ENCODE measurements at places on chromosomes 6 and 20. TPM values are rescaled to one million over a fixed set of nuclear protein-coding genes. Genes with fewer than 3 reads are reported as not detected.

MEP1A gene
- not detected for total RNA-seq

NMBR gene
- not detected for total RNA-seq

DUSP15 gene
- not detected for total RNA-seq

OPN5 gene
- total RNA-seq, result not detected

SCGN gene
- total RNA-seq, result not detected

SULF2 gene
- total RNA-seq, result 0.48 TPM

FUCA2 gene
- total RNA-seq, result 20.9 TPM

LPA gene
- not detected for total RNA-seq

Data from activated T-helper 2 cell treated with anti-CD3 and anti-CD28 coated beads, Interferon-gamma antibody, Interleukin-2, Interleukin-4, amounts not matched to agents 10 μg/mL and 5 μg/mL and 100 μg/mL, durations not matched to agents 14 hours and 24 hours and 36 hours (primary cell).